Midbrain (tissue), 1 donor: ENCODE measurements at places on chromosomes 2 and 18.

DNA sequence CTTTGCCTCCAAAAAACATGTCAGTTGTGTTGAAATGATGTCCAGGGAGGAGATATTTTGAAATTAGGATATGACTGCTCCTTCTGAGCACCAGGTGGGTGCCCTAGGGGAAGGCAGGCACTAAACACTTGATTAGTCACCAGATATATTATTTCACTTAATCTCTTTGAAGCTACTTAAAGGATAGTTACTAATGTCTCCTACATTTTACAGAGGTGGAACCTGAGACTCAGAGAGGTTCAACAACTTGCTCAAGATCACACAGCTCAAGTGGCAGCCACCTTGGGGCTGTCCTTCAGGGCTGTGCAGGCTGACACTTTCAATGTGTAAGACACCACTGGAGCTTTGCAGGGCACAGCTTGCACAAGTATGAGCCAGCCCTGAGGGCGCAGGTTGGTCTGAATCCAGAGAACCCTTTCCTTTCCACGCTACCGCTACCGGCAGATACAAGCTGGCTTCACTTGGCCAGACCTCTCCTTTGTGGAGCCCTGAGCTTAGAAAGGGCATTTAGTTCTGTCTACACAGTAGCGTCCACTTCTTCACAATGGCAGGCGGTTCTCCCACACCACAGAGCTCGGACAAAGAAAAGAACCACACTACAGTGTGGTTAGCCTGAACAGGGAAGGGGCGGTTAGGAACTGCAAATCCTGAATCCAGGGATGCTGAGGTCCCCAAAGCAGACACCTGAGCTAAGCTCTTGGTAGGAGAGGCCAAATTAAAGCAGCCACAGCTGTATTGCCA is 16.4 kb downstream of the ALPK2 start:
- no peak for DNase-seq

DNA sequence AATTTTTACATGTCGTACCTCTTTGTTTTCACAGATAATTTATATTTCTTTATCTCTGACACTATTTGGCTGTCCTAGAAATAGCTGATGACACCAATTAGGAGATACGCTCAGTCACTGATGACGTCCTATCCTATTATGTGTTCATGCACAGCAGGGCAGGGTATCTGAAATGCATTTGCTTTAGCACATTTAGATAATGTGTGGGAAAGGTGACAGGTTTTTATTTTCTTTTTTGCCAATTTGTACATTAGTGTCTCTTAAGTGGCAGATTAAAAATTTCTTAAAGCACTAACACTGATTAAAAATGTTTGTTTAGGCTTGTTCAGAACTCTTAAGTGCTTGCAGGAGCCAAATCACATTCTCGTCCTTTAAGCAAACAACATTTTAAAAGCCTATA is 39.7 kb downstream of the CDC42EP3 start:
- no peak for DNase-seq

DNA sequence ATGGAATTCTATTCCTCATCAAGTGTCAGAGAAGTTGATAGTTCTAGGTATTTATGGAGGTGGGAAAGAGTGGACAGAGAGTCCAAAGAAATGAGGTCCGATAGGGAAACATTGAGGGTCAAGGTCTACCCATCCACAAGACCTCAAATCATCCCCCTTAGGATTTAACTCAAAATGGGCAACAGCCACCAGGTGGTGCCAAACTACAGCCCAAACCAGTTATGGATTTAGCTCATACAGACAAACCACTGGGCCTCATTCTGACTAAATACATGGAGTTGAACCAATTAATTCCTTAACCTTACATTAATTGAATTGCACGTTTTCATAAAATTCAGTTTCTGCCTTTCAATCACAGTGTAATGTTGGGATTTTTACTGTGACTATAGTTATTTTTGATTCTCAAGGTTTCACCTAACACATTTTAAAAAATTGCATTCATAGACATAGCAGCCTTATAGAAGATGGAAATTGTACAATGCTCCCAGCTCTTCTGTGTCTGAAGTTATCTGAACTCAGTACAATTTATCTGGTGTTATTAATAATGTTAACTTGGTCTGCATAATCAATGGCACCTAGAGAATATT is 98.2 kb upstream of the HNMT start:
- peak; percentile 34 for DNase-seq

DNA sequence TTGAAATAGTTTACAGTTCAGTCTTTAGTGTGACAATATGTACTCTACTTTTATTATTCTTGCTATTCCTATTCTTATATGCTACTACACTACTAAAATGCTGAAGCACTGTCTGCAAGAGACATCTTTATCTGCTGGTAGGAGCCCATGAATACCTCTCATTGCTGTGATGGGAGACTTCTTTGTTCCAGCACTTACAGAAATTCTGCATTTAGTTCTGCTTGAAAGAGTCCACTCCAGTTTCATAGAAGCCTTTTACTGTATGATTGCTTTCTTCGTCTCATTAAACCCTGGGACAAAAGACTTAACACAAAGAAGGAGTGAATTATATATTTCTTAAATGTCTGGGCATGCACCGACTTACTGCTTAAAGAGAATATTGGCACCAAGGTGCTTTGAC is 272.7 kb downstream of the CD226 start:
- no peak for DNase-seq
